ENCODE measurements at places on chromosomes 1 and 21.

GRCh38 chr1:154749078-154749760, 120.9 kb downstream of the KCNN3 start:
- DNase-seq = peak; percentile 43

DNA sequence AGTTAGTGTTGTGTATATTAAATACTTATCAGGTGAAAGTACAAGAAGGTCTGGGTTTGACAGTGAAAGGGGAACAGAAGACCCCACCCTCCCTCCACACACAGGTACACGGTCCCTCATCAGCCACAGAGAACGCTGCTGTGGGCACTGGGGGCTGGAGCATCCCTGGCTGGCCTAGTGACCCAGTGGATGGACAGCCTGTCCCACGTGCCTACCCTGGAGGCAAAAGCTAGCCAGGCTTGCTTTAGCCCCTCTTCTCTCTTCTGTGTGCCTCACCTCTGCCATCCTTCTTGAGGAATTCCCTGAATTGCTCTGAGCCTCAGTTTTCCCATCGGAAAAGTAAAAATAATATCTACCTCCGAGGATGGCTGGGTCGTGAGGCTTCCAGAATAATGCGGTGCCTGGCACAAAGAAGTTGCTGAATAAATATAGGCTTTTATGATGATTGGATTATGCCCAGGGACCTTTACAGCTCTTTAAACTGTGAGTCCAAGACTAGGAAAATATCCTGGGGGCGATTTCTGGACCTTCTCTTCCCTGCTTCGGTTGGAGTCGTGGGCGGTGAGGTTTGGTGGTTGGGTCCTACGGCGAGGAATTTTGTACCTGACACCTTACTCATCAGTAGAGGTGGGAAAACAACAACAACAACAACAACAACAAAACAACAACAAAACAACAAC, 918 bp downstream of the IFNLR1 start:
- DNase-seq = no peak

DNA sequence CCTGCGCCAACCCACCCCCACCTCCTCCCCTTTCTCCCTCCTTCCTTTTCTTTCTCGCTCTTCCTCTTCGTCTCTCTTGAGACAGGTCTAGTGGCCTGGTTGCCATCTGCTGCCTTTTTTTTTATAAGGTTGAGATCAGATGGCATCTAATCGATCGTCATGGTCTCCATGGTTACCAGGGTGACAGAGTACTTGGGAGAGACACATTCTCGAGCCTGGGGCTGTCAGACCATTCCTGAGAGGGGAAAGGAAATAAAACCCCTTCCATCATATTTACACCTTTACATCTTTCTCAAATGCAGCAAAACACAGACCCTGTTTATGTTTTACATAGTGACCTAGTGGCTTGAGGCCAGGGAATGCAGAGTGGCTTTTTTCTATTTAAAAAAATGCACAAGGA, 53.5 kb upstream of the SLC22A15 start:
- no peak for DNase-seq

- DNase-seq = no peak
These were observed 16.8 kb downstream of the VPS13D start for GRCh38 chr1:12246584-12246983.

DNA sequence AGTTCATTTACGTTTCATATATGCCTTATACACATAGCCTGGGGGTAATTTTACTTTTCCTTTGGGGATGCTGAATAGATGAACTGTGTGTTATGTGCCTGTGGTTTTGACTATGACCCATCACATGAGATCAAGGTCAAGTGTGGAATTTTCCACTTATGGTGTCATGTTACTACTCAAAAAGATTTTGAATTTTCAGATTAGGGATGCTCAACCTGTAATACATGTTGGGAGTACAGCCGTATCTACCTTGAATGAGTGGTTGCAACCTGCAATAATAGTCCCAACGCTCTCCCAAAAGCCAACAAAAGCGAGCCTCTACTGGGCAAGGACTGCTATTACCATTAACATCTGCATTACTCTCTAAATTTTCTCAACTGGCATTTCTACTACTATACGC, 68.5 kb upstream of the SDC3 start:
- no peak for DNase-seq

DNA sequence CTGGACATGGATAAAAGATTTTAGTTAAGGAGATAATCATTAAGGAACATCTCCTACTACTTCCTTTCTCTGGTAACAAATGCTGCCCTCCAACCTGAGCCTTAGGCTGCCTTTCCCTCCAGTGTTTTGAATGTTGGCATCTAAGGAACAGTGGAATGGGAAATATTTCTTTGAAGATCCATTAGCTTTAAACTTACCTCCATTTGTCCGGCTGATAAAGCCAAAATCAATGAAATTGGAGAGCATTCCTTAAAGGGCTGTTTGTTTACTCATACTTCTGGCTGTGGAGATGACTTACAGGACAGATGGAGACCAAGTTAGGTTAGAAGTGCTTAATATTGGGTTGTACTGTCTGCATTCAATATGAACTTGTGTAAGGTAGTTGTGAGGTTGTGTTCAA, 439.1 kb downstream of the PLA2G4A start:
- no peak for DNase-seq

- DNase-seq = peak; percentile 49
These were observed 31.3 kb upstream of the SLC30A10 start for GRCh38 chr1:219959540-219960203.

DNA sequence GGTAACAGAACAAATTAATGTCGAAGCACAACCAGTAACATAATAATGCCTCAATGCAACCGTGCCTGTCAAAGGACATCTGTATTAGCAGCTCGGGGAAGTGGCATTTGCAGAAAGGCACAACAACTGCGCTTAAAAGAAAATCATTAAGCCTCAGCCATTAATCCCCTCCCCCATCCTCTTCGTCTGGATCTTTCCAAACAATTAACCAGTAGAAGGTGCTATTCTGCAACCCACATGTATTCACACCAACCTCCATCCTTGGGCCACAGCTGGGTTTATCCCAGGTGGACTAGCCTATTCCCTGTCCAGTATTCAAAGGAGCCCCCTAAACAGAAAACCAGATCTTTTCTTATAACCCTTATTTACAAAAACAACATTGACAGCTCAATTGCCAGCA, 2.6 kb downstream of the RERE start:
- DNase-seq = peak; percentile 45

- DNase-seq = no peak
These were observed 108.2 kb downstream of the GABPA start for GRCh38 chr21:25842925-25843324.

- DNase-seq = peak; percentile 44
These were observed 219.5 kb downstream of the TPR start for GRCh38 chr1:186155594-186155993.

GRCh38 chr1:168293356-168293755, 12.7 kb downstream of the TBX19 start:
- no peak for DNase-seq

DNA sequence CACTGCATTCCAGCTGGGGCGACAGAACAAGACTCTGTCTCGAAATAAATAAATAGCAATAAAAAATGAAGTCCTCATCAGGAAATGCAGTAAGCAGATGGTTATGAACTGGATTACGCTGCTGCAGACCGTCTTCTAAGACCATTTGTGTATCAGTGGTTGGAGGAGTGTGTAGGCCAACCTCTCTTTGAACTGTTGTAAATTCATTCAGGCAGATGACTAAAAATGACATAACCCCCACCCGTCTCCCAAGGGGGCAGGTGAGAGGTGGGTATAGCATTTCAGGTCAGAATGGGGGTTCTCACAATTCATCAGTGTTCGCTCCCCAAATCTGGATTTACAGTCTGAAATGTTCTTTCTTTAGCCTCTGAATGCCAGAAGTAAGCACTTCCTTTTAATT, 177.3 kb downstream of the KIF26B start:
- DNase-seq = no peak

- no peak for DNase-seq
These were observed 100.9 kb upstream of the BRINP3 start for GRCh38 chr1:190578526-190578925.

DNA sequence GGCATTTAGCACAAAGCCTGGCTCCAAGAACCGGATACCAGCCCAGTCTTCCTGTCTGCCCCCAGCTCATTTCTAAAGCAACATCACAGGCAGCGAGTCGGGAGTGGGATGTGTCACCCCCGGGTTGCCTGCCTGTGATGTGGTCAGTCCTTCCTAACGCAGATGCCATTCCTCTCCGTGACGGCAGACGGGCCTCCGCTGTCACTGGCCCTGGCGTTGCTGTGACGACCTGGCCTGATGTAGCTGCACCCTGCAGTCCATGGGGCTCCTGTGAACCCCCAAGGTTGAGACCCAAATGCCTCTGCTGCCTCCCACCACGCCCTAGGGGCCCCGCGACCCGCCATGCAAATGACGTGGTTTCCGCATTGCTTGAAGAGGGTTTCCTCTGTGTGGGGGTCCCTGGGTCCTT, 12.3 kb downstream of the TNFRSF1B start:
- DNase-seq = peak; percentile 85

DNA sequence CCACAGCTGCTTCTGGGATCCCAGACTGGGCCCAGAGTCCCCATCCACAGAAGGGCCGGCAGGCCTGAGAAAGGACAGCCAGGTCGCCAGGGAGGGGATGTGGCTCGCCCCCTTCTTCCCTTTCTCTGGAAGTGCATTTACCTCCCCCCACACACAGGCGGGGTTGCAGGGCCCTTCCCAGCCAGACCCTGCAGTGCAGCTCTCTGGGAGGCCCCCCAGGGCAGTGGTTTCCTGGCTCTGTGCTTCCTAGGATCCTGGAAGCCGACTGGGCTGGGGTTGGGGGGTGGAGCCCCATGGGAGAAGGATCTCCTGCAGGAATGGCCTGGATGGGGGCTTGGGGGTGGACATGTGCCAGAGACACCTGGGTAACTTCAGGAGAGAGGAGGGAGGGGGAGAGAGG, 4.2 kb upstream of the COL6A1 start:
- DNase-seq = no peak

- no peak for DNase-seq
These were observed 1093.6 kb upstream of the B3GALT2 start for GRCh38 chr1:194279975-194280374.

DNA sequence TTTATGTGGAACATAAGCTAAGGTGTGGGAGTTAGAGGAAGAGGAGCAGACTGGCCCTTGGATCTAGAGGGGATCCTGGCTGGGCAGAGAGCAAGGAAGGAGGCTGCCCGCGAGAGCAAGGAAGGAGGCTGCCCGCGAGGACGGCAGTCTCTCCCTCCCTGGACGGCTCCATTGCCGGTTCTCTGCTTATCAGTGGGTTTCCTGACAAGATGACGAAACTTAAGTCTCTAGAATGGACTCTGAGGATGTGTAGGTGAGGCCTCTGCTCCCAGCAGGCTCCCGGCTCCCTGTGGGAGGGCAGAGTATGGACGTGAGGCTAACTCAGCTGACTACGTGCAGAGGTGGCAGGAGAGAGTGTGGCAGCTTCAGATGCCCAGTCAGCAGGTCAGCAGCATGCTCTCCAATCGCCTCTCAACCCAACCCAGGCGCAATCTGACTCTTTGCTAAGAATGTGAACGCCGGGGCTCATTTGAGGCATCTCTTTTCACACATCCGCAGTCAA, 6.1 kb downstream of the MYBPHL start:
- no peak for DNase-seq

GRCh38 chr1:187001198-187001889, 172.6 kb downstream of the PLA2G4A start:
- no peak for DNase-seq

DNA sequence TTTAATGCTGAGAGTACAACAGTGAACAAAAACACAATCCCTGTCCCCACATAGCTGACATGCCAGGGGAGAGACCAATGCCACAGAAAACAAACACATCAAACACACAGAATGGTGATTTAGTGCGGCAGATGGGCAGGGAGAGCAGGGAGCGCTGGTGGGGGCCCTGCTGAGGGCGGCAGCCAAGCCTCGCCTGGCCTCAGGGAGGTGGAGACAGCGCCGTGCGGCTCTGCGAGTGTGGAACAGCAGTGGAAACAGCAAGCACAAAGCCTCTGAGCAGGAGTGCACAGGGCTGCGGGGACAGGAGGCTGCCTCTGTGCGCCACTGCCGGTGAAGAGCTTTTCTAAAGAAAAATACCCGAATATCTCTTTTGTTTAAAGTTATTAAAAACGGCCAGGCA, 17.0 kb downstream of the MCM3AP start:
- no peak for DNase-seq

DNA sequence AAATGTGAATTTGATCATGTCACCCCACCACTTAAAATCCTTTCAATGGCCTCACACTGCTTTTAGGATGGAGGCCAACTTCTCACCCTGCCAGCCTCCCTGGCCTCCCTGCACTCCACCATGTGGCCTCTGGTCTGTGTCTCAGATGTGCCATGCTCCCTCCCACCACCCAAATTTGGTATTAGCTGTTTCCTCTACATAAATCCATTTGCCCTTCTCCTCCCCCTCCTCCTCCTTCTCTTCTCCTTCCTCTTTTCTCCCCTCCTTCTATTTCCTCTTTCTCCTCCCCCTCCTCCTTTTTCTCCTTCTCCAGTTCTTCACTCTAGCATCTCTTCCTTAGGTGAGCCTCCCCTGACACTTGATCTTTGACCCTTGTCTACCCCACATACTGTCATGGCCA, 16.7 kb upstream of the GUCA2B start:
- DNase-seq = no peak

DNA sequence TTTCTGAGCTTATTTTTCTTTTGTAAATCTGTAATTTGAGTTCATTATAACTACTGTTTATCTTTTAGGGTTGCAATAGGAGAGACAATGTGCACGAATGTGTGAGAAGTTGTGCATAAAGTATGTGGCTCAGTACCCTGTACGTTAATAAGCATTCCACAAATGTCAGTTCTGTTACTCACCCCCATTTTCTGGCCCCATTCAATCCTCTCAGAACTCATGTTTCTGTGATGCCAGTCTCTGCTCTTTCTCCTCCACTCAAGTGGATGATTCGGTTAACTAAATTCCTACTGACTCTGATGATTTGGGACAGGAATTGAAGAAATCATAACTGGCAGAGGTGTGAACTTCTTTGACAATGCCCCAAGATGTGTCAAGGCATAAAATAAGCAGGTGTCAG, 10.2 kb upstream of the DMRTB1 start:
- DNase-seq = no peak

DNA sequence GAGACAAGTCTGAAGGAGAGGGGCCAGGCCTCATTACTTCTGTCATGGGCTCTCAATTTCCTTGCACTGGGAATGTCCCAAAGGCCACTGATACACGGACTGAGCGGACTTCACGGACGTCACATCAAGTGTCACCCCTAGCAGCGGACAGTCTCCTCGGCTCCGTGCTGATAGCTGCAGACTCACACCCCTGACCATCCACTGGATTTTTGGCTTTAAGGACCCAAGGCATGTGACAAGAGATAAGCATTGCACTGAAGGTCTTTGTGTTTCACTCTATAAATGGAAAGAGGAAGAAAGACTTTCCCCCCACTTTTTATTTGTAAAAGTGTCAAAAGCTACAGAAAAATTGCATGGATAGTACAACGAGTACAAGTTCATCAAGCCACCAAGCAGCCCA, 200.4 kb upstream of the FGGY start:
- DNase-seq = no peak

DNA sequence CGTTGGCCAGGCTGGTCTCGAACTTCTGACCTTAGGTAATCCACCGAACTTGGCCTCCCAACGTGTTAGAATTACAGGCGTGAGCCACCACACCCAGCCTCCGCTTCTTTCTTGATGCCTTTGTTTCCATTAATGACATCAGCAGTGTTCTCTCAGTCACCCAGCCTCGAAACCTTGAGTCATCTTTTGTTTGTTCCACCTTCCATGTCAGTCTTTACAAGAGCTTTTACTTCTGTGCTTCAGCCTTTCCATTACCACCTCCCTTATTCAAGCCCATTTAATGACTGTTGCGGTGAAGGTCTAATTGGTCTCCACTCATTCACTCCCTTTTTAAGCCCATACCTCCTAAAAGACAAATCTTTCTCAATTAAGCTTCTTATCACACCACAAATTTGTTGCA, 146.6 kb upstream of the ADGRL2 start:
- DNase-seq = no peak

- DNase-seq = no peak
These were observed 16.3 kb downstream of the SEC16B start for GRCh38 chr1:177953549-177953948.

Data from common myeloid progenitor, CD34-positive (primary cell).